ENCODE measurements at places on chromosomes 6 and 20.

GRCh38 chr6:71489736-71490135, 201.1 kb downstream of the OGFRL1 start:
- no peak for DNase-seq

DNA sequence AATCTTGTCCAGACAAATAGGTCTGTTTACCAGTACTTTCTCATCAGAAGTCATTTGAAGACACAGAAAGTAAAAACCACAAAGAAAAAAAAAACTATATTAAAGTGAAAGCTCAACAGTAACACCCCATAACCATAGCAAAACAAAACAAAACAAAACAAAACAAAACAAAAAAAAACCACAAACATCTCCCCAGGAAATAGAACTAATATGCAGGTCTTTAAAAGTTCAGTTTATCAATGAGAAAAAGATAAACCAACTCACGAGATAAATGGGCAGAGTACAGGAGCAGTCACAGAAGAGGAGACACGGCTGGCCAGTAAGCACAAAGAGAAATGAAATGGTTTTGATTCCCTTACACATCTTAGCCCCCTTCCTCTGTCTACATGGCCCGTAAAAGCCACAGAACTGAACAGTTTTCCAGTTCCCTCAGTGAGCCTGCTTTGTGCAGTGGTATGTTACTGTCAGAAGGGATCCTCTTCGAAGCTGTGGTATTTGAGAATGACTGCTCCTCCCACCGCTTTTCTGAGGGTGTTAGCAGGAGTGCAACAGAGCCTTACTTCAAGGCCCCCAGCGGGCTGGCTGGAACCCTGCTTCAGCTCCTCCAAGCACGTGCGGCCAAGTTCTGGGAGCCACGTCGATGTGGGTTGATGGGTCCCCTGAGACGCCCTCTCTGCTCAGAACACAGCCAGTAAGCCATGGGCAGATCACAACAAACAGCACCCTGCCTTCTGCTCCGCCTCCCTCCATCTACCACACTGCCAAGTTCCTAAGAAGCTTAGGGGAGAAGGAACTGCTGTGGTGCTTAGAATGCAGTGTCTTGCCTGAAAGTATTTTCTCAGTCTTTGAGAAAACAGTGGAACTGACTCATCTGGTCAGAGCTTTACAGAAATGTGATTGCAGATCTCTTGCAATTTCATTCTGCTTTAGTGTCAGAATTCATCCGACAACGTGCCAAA, 14.0 kb downstream of the UST start:
- DNase-seq = peak; percentile 21

DNA sequence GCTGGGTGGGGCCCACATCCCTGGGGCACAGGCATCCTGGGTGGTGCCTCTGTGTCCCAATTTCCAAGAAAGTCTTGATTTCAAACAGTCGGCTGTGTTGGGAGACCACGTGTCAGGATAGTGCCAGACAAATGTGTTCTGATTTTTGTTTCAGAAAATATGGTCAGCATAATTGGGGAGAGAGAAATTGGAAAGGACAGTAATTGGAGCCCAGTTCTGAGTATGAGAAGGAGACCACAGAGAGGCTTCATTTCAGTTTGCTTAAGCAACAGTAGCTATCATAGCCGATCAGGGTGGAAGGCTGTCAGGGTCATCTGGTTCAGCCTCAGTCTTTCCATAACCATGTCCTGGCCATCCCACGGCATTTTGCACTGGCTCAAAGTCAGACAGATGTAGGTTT, 220.7 kb downstream of the CDC5L start:
- no peak for DNase-seq

GRCh38 chr20:59376109-59376841, 75.9 kb downstream of the EDN3 start:
- DNase-seq = no peak

DNA sequence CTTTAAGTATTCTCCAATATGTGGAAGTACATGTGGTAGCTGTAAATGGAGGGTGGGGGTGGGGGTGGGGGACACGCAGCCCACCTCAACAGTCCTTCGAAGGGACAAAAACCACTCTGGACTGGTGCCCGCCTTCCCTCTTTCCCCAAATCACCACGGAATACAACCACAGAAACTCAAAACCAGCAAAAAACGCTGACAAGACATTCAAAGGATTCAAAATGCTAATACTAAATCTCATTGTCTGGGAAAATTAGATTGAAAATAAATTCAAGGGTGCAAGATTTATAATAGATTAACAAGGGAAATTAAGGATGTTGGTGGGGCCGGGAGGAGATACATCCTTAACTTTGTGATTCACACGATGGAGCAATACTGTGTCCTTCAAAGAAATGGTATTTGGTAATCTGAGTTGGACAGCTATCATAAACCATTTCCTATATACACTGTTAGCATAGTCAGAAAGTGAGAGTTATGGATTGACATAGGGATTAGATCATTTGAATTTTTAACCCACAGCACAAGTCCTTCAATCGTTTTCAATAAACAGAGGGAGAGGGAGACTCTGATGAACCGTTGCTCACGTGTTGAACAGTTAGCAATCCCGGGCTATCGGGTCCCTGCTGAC, 766 bp upstream of the TBC1D22B start:
- no peak for DNase-seq

DNA sequence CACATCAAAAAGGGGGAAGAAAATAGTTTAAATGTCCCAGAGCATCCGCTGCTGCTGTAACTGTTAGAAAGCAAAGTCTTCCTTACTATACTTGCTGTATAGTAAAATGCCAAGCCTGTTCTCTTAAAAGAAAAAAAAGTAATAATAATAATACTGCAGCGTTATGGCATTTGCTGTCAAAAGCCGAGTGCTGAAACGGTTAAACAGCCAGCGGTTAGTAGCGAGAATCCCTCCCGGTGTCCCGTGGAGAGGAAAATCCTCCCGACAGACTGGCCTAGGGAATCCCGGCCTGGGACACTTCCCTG, 19.5 kb upstream of the NFATC2 start:
- DNase-seq = no peak

GRCh38 chr6:44485601-44486401, 98.3 kb downstream of the CDC5L start:
- DNase-seq = no peak

DNA sequence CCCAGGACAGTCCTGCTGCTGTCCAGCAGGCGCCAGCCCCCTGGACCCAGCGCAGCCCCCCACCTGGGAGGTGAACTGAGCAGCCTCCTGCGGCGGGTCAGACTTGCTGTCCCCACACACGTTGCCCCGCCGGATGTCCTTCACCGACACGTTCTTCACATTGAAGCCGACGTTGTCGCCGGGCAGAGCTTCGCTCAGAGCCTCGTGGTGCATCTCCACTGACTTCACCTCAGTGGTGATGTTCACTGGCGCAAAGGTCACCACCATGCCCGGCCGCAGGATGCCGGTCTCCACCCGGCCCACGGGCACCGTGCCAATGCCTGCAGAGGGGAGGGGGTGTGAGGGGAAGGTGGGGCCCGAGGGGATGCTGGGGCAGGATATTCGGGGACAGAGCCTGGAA, 8.5 kb downstream of the EEF1A2 start:
- DNase-seq = no peak

DNA sequence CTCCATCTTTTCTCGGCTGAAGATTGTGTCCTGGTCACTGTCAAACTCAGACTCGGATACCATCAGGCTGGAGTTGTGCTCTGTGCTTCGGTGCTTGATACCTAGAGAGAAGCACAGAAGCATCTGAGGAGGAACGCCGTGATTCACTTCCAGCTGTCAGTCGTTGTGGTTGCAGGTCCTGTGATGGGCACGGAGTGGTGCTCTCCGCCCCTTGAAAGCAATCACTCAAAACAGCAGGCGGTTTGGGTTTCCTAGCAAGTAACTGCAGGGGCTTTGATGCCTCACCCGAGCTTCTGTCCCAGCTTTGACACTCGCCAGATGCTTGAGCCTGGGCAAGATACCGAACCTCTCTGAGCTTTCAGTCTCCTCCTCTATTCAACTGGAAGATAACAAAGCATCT, 52.5 kb downstream of the ALDH5A1 start:
- no peak for DNase-seq

DNA sequence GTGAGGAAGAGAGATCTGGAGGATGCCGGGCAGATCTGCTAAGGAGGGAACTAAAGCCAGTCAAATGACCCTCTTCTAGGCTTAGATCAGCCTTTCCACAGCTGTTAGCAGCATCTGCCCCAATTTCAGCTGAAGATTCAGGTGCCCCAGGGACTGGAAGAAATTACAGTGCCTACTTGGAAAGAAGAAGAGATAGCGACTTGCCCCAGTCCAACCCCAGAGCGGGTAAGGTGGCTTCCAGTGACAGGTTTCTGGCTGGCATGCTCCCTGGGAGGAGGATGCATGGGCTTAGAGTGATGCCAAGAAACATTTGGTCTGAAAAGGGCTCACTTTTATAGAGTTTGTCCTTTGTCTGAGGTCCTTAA, 620 bp downstream of the TJAP1 start:
- DNase-seq = no peak

- no peak for DNase-seq
These were observed 68.7 kb downstream of the RNF217 start for GRCh38 chr6:125030969-125031368.

DNA sequence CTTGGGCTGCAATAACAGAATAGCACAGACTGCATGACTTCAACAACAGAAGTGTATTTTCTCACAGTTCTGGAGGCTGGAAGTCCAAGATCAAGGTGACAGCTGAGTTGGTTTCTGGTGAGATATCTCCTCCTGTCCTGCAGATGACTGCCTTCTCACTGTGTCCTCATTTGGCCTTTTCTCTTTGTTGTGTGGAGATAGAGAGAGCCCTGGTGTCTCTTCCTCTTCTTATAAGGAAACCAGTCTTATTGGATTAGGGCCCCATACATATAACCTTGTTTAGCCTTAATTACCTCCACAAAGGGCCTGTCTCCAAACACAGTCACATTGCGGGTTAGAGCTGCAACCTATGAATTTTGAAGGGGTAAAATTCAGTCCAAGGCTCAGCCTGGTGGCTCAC, 57.0 kb upstream of the BMP6 start:
- no peak for DNase-seq

DNA sequence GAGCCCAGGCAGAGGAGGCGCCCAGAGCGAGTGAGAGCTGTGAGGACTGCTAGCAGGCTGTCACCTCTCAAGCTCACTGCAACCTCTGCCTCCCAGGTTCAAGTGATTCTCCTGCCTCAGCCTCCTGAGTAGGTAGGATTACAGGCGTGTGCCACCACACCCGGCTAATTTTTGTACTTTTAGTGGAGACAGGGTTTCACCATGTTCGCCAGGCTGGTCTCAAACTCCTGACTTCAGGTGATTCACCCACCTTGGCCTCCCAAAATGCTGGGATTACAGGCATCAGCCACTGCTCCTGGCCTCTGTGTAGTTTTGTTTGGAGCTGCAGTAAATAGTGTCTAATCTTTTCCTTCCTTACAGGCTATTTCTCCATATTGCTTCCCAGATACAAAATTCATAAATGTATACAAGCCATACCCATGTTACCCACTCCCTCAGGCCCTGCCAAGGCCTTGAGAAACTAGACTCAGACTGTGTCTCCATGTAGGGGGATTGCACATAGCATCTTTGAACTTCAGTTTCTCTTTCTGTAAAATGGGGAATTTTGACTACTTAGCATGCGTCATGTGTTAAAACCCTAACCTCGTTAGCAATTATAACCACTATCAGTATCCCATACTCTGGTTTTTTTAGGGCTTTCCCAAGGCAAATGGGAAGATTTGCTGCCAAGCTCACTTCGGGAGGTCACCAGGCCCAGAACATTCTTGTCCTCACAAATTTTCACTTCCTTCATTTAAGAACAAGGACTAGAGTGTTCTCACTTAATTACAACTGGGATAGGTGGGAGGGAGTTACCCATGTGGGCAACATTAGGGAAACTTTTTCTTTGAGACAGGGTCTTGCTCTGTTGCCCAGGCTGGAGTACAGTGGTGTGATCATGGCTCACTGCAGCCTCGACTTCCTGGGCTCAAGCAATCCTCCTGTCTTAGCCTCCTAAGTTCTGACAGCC, 67.3 kb upstream of the DDR1 start:
- no peak for DNase-seq

DNA sequence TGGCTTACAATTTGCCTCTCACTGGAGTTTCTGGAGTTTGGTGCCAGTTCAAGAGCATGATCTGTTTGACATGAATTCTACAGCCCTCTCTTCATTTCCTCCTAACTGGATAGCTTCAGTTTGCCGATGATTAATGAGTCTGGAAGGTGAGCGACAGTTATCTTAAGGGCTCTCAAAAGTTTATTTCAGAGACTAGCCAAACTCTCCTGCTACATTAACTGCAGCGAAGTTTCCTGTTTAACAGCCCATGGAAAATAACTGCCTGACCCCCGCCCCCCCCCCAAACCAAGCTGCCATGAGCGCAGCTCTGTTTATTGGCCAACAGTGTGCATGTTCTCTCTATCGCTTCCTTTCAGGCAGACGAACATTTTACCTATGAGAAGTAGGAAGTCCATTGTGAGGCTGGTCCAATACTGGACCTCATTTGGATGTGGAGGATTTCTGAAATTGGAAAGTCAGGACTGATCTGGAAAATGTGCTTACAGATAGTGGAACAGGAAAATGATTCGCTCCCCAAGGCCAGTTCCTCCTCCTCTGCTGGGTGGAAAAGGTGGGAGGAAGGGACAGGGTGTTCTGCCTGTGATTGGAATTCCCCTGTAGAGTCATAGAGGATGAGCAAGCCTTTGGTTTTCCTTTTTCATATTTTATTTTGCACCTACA, 522.2 kb upstream of the JAG1 start:
- no peak for DNase-seq

Measured in GOT3 (cell line).